Cardiac muscle cell (in vitro differentiated cells and primary cell): ENCODE measurements at places on chromosomes 2 and 18. TPM values are rescaled to one million over a fixed set of nuclear protein-coding genes. Genes with fewer than 3 reads are reported as not detected.
A peak's percentile ranks its signal among the peaks of the same experiment; 100 is the strongest.

Gene AFF3
- total RNA-seq = 12.8 and 16.2 TPM in 2 replicates

GRCh38 chr2:205712508-205712907 is 30.2 kb downstream of the NRP2 start:
- DNase-seq = peak; percentile 30
- H3K4me1 ChIP-seq = peaks cover 29% of the 10 kb centered on the region
- H3K27ac ChIP-seq = no peak overlapping the region
- H3K4me3 ChIP-seq = no peak overlapping the region

- no peak overlapping the region for H3K27ac ChIP-seq
- no peaks in the 10 kb centered on the region for H3K4me1 ChIP-seq
- DNase-seq = no peak
- H3K36me3 ChIP-seq = no peaks in the 10 kb centered on the region
These were observed 376.4 kb upstream of the VWC2L start for GRCh38 chr2:214034417-214034816.

DNA sequence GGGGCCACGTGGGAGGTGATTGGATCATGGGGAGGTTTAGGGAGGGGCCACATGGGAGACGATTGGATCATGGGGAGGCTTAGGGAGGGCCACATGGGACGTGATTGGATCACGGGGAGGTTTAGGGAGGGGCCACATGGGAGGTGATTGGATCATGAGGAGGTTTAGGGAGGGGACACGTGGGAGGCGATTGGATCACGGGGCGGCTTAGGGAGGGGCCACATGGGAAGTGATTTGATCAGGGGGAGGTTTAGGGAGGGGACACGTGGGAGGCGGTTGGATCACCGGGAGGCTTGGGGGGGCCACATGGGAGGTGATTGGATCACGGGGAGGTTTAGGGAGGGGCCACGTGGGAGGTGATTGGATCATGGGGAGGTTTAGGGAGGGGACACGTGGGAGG is 22.5 kb upstream of the SALL3 start:
- no peaks in the 10 kb centered on the region for H3K27me3 ChIP-seq
- no peaks in the 10 kb centered on the region for H3K36me3 ChIP-seq
- H3K27ac ChIP-seq = no peak overlapping the region
- no peaks in the 10 kb centered on the region for H3K4me1 ChIP-seq

- H3K36me3 ChIP-seq = no peaks in the 10 kb centered on the region
- no peaks in the 10 kb centered on the region for H3K27me3 ChIP-seq
- H3K4me1 ChIP-seq = no peaks in the 10 kb centered on the region
These were observed 269.3 kb upstream of the MYT1L start for GRCh38 chr2:2600366-2600765.

DNA sequence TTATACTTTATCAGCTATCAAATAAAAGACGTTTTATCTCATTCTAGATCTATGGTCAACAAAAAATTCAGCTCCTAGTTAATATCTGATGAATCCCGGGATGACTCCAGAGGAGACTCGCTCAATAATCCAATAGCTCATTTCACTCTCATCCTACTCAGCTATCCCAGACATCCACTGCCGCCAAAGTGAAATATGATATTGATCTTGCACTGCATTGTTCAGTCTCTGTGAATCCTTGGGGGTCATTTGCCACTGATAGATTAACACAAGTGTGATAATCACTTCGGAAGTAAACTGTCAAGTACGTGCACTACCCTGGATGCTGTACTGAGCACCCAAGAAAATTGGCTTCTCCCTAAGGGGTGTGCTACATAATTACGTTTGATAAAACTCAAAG is 249.1 kb downstream of the SUCLG1 start:
- no peaks in the 10 kb centered on the region for H3K36me3 ChIP-seq
- DNase-seq = no peak
- no peak overlapping the region for H3K27ac ChIP-seq
- no peaks in the 10 kb centered on the region for H3K27me3 ChIP-seq
- H3K4me3 ChIP-seq = no peak overlapping the region
- no peaks in the 10 kb centered on the region for H3K4me1 ChIP-seq

DNA sequence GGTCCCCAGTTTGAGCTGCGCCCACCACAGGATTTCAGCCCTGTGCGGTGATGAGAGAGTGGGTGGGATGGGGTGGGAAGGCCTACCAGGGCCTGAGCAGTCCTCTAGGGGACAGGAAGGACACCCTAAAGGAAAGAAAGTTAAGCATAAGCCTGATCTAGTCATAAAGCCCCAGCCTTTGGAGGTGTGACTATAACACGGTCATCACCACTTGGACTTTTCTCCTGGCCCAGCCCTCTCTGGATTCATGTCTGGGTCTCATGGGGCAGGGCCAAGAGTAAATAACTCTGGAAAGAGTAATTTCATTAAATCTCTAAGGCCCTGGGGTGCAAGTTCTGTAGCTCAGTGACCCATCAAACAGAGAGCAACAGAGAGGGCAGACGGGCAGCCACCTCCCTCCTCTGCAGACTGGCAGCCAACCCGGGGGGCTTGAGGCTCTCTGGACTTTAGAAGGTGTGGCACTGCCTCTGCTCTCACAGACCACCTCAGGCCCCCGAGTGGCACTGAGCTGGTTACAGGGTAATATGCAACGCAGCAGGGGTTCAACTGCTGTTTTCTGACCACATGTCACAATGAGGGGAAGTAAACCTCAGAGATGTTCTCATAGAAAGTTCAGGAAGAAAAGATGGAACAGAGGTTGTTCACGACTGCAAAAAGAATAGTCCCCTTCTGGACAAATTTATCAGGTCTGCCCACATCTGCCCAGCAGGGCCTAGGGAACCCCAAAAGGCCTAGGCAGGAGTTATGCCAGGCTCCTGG is 41.5 kb downstream of the TGFA start:
- H3K4me3 ChIP-seq = no peak overlapping the region
- peaks cover 4% of the 10 kb centered on the region for H3K4me1 ChIP-seq
- no peak for DNase-seq
- no peaks in the 10 kb centered on the region for H3K27me3 ChIP-seq

Gene ARL5A
- total RNA-seq = 47.6 and 48.0 TPM in 2 replicates

DNA sequence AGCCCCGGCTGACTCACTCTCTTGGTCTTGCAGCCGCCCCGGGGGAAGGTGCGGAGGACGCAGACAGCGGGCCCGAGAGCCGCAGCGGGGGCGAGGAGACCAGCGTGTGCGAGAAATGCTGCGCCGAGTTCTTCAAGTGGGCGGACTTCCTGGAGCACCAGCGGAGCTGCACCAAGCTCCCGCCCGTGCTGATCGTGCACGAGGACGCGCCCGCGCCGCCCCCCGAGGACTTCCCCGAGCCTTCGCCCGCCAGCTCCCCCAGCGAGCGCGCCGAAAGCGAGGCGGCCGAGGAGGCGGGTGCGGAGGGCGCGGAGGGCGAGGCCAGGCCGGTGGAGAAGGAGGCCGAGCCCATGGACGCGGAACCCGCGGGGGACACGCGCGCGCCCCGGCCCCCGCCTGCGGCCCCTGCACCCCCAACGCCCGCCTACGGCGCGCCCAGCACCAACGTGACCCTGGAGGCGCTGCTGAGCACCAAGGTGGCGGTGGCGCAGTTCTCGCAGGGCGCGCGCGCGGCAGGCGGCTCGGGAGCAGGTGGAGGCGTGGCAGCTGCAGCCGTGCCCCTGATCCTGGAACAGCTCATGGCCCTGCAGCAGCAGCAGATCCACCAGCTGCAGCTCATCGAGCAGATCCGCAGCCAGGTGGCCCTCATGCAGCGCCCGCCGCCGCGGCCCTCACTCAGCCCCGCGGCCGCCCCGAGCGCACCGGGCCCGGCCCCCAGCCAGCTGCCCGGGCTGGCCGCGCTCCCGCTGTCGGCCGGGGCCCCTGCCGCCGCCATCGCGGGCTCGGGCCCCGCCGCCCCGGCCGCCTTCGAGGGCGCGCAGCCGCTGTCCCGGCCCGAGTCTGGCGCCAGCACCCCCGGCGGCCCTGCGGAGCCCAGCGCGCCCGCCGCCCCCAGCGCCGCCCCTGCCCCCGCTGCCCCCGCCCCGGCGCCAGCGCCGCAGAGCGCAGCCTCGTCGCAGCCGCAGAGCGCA is 12.7 kb downstream of the SALL3 start:
- no peaks in the 10 kb centered on the region for H3K27me3 ChIP-seq
- no peak overlapping the region for H3K4me3 ChIP-seq
- no peaks in the 10 kb centered on the region for H3K4me1 ChIP-seq
- H3K27ac ChIP-seq = no peak overlapping the region
